ENCODE measurements at places on chromosomes 13 and 19.

DNA sequence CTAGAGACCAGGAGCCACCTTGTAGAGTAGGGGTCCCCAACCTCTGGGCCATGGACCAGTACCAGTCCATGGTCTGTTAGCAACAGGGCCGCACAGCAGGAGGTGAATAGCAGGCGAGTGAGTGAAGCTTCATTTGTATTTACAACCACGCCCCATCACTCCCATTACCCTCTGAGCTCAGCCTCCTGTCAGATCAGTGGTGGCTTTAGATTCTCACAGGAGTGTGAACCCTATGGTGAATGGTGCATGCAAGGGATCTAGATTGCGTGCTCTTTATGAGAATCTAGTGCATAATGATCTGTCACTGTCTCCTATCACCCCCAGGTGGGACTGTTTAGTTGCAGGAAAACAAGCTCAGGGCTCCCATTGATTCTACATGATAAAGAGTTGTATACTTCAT, 303.6 kb downstream of the KCNRG start:
- DNase-seq = no peak

GRCh38 chr13:25753976-25754375, 297.8 kb downstream of the SHISA2 start:
- DNase-seq = no peak

DNA sequence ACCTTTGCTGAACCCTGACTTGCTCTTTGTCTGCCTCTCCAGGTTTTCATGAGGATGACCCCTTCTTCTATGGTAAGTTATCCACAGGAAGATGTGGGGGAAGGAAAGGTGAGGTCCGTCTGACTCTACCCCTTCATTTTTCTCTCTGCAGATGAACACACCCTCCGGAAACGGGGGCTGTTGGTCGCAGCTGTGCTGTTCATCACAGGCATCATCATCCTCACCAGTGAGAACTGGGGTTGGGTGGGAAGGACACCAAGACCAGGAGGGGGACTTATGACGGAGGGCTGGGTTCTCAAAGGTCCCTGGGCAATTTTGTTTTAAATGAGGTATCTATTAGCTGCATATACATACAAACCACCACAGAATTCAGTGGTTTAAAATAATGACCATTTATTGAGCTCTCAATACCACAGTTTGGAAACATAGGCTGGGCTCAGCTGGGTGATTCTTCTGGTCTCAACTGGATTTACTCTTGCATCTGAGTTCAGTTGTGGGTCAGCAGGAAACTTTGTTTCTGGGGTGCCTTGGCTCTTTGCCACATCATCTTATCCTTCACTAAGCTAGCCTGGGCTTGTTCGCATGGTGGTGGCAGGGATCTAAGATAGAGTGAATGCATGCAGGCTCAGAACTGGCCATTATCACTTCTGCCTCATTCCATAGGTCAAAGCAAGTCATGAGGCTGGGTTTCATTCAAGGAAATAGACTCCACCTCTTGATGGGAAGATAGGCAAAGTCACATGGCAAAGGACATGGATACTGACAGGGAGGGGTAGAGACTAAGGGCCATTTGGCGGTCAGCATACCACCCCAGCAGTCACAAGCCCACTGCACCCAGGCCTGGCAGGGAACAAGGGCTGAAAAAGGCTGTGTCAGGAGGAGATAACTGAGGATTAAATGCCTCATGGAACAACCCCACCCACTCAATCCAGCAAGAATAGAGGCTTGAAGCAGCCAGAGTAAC, 11.8 kb downstream of the FXYD5 start:
- no peak for DNase-seq

- no peak for DNase-seq
Observed at GRCh38 chr19:50633973-50634372, 5.7 kb downstream of the SYT3 start.

GRCh38 chr19:1240925-1241324, 626 bp upstream of the ATP5F1D start:
- DNase-seq = no peak

GRCh38 chr19:28943651-28944050, 269.3 kb downstream of the UQCRFS1 start:
- DNase-seq = no peak

- no peak for DNase-seq
Observed at GRCh38 chr13:91470084-91470621, 71.7 kb downstream of the GPC5 start.

- DNase-seq = no peak
Observed at GRCh38 chr13:32408296-32409000, 19.5 kb downstream of the N4BP2L1 start.

GRCh38 chr13:61128850-61129645, 286.6 kb downstream of the PCDH20 start:
- DNase-seq = no peak

DNA sequence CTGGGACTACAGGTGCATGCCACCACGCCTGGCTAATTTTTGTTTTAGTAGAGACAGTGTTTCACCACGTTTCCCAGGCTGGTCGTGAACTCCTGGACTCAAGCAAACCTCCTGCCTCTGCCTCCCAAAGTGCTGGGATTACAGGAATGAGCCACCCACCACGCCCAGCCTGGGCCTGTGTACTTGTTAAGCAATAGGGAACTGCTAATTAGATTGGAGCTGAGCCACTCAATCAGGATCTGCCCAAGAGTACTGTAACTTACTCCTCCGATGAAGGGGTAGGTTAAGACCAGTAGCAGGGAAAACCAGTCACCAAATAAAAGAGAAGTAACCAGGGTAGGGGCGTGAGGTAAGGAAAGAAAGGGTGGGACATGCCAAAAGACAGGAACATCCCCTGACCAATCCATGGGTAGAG, 2.3 kb downstream of the DDX39A start:
- no peak for DNase-seq

DNA sequence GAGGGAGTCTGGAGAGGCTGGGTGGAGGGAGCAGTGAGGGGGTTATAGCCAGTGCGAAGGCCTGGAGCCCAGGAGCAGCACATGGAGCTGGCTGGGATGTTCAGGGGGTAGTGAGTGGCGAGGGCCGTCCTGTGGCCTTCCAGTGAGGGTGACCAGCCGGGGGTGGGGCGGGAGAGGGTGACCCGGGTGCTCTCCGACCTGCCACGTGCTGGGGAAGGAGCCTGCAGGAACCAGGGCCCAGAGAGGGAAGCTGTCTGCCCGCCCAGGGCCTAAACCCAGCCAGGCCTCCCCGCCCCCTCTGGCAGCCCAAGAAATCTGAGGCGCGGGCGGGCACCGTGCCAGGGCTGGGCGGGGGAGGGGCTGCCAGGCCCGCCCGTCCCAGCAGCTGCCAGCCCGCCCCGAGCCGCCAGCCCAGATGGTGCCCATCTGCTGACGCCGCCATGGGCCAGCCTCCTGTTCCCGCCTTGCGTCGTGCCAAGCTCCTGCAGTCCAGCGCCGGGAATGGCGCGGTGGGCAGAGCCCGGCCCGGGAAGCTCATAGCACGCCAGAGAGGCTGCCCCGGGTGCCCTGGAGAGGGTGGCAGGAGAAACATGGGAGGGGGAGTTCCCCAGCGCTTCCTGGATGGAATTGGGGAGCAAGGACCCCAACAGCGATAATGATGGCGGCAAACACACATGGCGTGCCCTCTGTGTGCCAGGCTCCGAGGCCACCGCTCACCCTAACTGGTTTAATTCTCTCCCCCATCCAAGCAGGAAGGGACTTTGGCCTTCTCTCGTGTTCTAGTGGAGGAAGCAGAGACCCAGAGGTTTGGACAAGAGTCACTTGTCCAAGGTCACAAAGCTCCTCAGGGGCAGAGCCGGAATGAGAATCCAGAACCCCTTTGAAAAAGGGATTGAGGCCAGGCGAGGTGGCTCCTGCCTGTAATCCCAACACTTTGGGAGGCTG, 21.5 kb downstream of the NFIC start:
- DNase-seq = no peak

GRCh38 chr13:24066405-24067295, 93.9 kb upstream of the SPATA13 start:
- no peak for DNase-seq

DNA sequence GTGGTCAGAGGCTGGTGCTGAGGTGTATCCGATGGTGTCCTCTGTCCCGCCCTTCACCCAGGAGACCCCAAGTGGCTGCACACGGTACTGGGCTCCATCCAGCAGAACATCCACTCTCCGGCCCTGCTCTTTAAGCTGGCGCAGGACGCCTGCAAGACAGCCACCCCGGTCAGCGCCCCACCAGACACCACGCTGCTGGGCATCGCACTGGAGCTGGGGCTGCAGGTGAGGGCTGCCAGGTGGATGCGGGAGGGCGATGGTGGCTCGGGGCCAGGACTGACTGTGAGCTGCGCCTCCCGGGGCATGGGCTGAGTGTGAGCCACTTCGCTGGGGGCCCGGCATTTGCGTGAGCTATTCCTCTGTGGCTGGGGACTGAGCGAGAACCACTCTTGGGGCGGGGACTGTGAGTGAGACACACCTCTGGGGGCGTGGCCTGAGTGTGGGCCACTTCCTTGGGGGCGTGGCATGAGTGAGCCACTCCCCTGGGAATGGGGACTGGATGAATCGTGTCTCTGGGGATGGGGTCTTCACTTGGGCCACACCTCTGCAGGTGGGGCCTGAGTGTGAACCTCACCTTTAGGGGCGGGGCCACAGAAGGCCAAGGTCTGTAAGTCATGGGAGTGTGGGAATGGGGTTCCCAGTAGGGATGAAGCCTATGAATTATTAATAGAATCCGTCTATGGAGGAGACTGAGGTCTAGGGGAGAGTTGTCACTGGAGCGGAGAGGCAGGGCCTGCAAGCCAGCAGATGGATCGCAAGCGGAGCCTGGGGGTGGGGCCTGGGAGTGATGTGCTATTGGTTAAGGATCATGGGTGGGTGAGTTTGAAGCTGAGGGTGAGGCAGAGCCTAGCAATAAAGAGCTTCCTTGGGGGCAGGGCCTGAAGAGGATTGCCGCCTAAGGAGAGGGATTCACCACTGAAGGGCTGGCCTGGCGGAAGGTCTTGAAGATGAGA, 30.5 kb downstream of the ZSWIM4 start:
- DNase-seq = no peak

All from activated CD8-positive, alpha-beta T cell treated with anti-CD3 and anti-CD28 coated beads, Interleukin-2, amount 10 ng/mL, durations not matched to agents 7 days and 5 days (primary cell).